ENCODE measurements at places on chromosomes 3 and 15.

DNA sequence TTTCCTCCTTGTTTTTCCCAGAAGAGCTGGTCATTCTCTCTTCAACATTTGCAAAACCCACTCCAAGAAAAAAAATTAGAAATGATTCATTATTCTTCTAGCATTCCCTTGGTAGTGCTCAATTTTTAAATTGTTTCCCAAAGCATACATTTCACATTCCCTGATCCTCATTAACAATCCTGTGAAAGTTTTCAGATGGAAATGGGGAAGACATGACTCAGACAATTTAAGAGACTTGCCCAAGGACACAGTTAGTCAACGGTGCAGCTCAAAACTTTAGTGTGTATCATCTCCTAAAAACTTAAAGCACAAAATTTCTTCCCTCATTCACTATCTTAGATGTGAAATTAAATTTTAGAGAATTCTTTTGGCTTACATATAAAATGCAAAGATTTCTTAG is 17.1 kb upstream of the ABI3BP start:
- DNase-seq, result no peak

DNA sequence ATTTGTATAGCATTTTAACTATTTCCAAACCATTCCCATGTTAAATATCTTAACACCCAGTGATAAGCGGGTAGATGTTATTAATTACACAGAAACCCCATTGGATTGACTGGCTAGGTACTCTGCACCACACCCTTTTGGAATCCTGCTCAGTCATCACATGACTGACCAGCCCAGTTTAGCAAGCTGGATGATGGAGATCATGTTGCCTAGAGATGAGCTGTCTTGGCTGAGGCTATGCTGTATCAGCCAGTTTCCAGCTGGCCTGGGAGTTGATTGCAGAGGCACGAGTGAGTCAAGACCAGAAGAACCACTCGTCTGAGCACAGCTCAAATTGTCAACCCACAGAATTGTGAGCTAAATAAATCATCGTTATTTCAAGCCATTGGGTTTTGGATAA is 124.6 kb downstream of the ZNF621 start:
- DNase-seq, result no peak

DNA sequence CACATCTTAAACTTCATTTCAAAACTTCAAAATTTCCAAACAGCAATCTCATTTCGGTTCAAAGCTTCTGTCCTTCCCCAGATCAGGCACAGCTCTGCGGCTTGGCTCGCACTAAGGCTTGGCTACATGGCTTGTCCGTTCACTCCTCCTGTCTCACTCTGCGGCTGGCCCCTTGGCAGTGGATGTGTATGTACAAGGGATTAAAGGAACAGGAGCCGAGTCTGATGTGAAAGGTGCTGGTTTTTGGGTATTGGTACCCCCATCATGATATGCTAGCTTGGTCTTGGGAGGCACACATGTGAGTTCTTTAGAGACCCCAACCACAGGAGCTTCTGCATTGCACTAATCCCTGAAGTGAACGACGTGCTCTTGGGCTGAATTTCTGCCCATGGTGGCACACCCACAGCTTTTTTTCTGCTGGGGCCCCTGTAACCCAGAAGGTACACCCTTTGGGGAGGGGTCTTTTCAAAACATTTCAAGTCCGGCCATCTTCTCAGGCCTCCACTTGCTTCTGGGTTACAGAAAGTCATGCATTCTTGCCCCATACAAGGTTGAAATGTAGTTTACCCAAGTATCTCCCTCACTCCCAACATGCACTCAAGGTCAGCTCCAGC is 12.6 kb downstream of the TM6SF1 start:
- DNase-seq, result no peak

DNA sequence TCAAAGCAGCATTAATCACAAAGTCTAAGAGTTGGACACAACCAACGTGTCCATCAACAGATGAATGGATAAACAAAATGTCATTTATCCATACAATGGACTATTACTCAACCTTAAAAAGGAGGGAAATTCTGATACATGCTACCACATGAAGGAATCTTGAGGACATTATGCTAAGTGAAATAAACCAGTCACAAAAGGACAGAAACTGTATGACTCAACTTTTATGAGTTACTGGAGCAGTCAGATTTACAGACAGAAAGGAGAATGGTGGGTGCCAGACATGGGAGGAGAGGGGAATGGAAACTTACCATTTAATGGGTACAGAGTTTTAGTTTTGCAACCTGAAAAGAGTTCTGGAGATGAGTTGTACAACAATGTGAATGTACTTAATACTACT is 43.0 kb upstream of the SEC13 start:
- DNase-seq, result no peak

GRCh38 chr3:9102240-9102981 is 139.1 kb upstream of the RAD18 start:
- no peak for DNase-seq
